Activated CD4-positive, alpha-beta T cell treated with anti-CD3 and anti-CD28 coated beads, Interleukin-2, amount 50 U/mL, for 1 hour (primary cell): ENCODE measurements at places on chromosomes 4 and X.
A peak's percentile ranks its signal among the peaks of the same experiment; 100 is the strongest.

DNA sequence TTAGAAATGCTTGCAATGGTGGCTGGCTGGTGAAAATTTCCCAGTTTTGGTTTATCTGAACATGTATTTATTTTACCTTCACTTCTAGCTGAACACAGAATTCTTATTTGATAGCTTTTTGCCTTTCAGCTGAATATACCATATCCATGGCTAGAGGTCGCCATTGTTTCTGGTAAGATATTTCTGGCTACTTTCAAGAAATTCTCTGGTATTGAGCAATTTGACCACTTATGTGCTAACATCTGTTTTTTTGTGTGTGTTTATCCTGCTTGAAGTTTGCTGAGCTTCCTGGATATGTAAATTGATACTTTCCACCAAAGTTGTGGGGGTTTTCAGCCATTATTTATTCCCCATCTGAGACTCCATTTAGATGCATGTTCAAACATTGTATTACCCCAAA is 75.4 kb downstream of the FBXW7 start:
- no peak for DNase-seq

GRCh38 chrX:47482065-47482511 is 934 bp downstream of the ZNF41 start:
- no peak for DNase-seq

GRCh38 chr4:147822128-147822527 is 90.2 kb downstream of the ARHGAP10 start:
- no peak for DNase-seq

GRCh38 chr4:151665022-151665784 is 95.6 kb downstream of the GATB start:
- DNase-seq: no peak

- no peak for DNase-seq
Measured at GRCh38 chrX:28223991-28224390, 242.7 kb upstream of the DCAF8L1 start.

- peak; percentile 31 for DNase-seq
Measured at GRCh38 chr4:127782275-127783025, at the start of gene HSPA4L. TSS of gene HSPA4L (plus strand) at chr4:127782322. CDS start at chr4:127782551, 229 bp downstream.

DNA sequence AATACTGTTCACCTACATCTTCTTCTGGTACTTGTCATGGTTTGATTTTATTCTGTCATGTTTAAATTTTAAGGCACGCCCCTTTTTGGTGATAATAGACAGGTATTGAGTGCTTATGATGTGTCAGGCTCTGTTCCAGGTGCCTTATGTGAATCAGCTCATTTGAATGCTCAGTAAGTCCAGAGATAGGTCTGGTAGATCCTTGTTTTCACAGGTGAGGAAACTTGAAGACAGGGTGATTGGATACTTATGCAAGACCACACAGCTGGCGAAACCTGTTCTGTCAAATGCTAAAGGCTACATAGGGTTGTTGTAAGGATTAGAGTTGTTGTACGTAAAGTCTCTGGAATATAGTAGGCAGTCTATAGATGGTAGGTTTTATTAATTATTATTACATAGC is 9.6 kb upstream of the SLC25A14 start:
- DNase-seq: no peak

DNA sequence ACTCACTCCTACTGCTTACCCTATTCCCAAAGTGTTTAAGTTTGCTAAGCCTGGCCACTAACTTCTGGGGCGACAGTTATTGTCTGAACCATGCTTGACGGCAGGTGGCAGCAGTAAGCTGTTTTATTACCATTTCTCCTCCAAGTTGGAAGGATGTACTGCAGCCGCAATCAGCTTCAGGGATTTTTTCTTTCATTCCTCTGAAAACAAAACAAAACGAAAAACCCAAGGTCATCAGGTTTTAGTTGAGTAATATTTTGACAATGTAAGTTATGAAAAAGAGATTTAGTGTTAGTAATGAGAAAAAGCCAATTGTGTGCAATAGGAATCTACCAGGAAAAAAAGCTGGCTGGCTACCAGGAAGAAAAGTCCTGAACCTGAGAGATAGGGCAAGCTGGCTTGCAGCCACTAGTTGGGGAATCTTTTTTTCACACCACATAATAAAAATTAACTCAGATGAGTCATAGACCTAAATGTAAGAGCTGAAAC is 13.2 kb upstream of the RAB9B start:
- peak; percentile 33 for DNase-seq

GRCh38 chr4:140615451-140615850 is 46.7 kb upstream of the UCP1 start:
- DNase-seq: no peak

GRCh38 chr4:60216752-60217151 is 983.4 kb upstream of the ADGRL3 start:
- DNase-seq: no peak

DNA sequence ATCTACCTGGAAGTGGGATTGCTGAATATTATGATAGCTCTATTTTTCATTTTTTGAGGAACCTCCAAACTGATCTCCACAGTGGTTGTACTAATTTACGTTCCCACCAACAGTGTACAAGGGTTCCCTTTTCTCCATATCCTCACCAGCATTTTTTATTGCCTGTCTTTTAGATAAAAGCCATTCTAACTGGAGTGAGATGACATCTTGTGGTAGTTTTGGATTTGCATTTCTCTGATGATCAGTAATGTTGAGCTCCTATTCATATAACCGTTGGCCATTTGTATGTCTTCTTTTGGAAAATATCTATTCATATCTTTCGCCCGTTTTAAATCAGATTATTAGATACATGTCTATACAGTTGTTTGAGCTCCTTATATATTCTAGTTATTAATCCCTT is 101.8 kb downstream of the RASGEF1B start:
- no peak for DNase-seq

DNA sequence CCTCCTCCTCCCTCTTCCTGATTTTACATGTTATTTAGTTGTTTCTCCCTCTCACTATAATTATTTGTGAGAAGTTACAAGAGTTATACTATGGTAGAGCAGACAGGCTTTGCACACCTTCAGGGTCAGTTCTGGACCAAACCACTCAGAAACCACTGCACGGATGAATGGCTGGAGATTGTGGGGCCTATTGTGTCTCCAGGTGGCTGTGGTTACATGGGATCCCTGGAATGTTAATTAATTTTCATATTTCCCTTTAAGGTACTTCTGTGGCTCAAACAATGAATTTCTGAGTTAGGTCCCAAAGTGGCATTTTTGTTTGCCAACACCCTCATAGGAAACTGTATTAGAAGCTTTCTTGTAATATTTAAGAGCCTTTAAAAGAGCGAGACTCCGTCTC is 151.9 kb downstream of the BMPR1B start:
- DNase-seq: no peak

DNA sequence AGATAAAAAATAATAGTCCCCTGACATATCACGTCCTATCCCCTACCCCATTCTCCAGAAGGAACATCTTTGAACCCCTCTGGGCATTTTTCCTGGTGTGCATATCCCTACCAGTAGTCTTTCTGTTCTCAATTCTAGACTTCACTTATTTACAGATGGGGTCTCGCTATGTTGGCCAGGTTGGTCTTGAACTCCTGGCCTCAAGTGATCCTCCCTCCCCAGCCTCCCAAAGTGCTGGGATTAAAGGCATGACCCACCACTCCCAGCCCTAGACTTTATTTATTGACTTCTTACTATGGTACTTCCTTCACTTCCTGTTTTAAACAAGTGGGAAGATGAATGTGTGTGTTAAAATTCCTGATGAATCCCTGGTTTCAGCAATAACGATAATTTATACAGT is 612 bp upstream of the RRAGB start:
- DNase-seq: no peak

GRCh38 chrX:10095698-10096432 is 60.9 kb upstream of the CLCN4 start:
- DNase-seq: no peak

DNA sequence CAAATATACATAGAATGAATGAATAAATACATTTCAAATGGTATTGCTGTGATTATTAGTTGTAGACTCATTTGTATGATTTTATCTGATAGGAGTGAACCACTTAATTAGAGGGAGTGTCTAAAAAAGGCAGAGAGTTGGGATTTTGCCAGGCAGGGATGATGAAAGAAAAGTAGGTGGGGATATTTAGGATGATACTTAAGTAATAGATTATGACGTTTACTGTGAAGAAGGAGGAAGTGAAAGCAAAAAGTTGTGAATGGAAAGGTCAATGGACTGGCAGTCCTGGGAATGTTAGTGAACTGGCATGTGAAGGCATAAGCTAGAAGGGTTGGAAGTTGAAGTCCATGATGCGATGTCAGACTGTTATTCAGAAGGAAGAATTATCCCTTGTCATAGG is 917.1 kb downstream of the RAPGEF2 start:
- DNase-seq: no peak

- no peak for DNase-seq
Measured at GRCh38 chr4:163556177-163556576, 61.7 kb downstream of the TMA16 start.

DNA sequence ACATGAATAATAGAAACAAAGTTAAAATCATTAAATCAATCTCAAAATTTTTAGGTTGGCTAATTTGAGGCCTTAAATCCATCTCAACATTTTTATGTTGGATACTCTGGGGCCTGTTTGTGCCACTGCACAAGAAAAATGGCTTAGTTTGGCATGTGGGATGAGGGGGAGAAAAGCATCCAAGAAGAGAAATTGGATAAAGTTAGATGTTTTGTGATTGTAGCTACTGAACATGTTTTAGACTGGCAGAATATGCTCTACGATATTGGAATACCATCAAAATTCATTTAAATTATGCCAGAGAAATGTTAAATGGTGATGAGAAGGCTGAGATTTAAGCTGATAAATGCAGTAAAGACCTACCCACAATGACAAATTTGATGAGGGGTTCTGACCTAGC is 376.9 kb downstream of the CXXC4 start:
- DNase-seq: no peak

DNA sequence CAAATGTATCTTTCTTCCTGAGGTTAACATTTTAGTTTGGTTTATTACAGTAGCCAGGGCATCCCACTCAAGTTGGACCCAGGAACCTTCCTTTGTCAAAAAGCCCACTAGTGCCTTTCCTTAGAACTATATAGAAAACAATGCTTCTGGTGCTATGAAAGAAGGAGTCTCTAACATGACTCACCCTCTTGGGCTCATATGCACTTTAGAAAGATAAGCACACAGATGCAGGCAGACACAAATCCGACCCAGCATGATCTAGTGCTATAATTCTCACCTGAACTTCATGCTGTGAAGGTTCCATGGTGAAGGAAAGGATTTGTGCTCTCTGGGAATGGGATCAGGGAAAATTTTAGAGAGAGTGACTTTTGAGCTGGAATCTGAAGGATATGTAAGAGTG is 289.4 kb downstream of the ANKRD50 start:
- DNase-seq: no peak

- no peak for DNase-seq
Measured at GRCh38 chrX:154419189-154419588, 7.8 kb downstream of the TAFAZZIN start.

DNA sequence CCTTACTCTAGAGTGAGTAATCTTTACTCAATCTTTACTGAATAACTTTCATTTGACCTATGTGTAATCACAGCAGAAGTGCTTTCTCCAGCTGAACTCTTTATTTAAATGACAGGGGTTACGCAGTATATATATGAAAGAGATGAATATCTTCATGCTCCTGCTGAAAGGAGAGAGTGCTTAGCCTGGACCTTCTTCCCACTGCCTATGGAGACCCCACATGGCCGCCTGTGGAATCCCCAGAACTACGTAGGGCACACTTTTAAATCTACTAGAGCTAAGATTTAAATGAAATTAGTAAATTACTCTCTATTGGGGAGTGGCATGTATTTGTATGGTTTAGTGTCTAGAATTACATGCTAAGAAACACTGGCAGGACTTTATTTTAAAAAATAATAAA is 391.2 kb downstream of the ANKRD50 start:
- no peak for DNase-seq

DNA sequence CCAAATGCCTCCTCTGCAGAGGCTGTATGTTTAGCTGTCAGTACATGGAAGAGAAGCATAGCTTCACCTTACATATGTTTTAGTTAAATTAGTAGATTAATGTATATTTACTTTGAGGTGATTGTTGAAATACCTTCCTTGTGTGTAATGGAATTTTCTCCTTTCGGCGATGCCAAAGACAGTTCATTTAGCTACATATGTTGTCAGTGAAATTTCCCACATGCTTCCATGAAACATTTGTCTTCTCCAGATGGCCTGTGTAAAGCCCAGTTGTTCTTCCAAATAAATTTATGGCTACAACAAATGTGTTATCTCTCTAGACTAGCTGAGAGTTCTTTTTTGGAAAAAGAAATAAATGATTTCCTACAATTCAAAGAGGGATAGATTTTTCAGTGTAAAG is 95.2 kb downstream of the GPAT3 start:
- no peak for DNase-seq

DNA sequence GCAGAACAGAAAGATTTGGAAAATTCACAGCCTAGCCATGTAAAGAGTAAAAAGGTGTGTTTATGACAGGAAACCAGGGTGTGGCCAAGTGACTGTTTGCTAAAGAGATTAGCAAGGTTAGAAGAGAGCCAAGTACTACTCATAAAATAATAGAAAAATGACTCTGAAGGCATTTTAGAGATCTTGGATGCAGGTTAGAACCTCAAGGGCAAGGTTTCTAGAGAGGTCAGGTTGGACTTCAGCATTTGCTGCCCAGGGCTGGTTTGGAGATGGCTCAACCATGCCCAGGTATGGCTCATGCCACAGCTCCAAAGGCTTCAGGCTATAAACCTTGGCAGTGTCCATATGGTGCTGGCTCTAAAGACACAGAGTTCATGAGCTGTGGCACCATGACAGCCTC is 40.6 kb upstream of the ADGRA3 start:
- DNase-seq: no peak

GRCh38 chrX:50941638-50942037 is 31.1 kb downstream of the BMP15 start:
- peak; percentile 0 for DNase-seq

- no peak for DNase-seq
Measured at GRCh38 chr4:54475546-54475945, 182.2 kb upstream of the KIT start.

DNA sequence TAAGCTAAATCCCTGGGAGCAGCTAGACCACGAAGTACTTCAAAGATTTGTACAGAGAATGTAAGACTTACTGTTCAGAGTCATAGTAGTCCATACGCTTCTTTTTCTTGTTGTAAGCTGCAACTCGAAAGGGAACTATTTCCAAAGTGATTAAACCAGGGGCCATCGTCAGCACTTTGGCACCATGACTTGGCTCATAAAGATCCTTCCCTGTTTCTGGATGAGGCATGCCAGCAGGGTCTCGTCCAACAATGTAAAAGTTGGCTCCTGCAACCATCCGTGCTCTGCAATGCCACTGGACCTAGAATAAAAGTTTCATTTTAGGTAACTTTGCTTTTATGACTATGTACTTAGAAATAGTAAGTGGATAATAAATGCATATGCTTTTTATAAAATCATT is 88.5 kb downstream of the PAPSS1 start:
- no peak for DNase-seq

DNA sequence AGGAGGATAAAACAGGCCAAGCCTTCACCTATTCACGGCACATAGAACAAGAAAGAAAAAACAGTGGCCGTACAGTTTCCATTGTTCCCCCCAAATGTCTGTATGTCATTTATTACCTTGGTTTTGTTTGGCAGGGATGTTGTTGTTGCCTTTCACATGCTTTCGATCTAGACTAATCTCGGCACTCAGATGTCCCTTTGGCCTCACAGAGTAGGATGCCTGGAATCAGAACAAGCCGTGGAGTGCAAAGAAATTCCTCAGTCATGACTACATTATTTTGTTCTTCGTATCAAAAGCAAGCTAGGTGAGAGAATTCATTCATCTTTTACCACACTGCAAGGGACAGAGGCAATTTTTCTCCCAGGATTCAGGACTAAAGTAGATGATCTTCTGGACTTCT is 106.9 kb downstream of the SMIM20 start:
- no peak for DNase-seq

- no peak for DNase-seq
Measured at GRCh38 chr4:14671146-14671545, 331.1 kb upstream of the CPEB2 start.
